ENCODE measurements at places on chromosomes 4 and X. TPM values are rescaled to one million over a fixed set of nuclear protein-coding genes. Genes with fewer than 3 reads are reported as not detected.

BST1 gene
- 5.6 TPM for total RNA-seq

- DNase-seq = no peak
Observed at GRCh38 chr4:18568600-18568999, 547.0 kb upstream of the LCORL start.

GRID2 gene
- total RNA-seq = not detected

DNA sequence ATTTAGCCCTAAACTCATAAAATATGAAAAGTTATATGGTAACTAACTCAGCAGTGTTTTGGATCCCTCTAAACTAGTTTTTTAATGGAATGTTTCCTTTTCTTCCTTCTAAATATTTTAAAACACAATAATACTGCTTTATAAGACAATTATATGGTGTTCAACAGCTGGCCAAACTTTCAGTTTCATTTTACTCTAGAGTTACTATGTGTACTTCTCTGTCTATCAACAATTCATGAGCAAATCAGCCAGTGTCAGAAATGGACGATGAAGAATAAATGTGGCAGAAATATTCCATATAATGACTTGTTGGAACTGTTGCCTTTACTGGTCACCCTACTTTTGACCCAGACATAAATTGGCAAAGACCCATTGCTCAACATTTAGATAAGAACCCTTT is 64.8 kb upstream of the CXXC4 start:
- DNase-seq = no peak

IL13RA1 gene
- 33.0 TPM for total RNA-seq

DNA sequence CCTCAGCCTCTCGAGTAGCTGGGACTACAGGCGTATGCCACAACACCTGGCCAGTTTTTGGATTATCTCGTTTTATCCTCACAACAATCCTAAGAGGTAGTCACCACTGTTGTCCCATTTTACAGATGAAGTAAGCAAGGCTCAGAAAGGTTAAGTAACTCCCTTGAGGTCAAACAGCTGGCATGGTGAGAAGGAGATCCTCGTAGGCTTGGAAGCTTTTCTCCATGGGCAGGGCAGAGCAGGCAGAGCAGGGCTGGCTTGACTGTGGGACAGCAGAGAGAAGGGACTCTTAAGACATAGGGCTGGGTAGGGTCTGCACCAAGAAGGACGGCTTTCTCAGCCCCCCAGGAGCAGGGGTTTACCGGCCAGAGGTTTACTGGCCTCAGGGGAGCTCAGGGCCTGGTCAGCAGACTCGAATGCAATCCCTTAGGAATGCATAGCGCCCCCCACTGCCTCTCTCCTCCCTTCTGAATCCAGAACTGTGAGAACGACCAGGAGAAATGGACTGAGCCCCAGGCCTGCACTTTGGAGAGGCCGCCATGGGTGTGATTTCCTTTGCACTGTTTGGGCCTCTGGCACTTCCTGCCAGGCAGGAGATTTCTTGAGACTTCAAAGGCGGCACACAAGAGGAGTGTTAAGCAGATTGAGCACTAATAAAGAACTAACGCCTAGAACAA is 14.0 kb upstream of the CDKN2AIP start:
- no peak for DNase-seq
